Naive thymus-derived CD4-positive, alpha-beta T cell (primary cell): ENCODE measurements at places on chromosomes 13 and 19. TPM values are rescaled to one million over a fixed set of nuclear protein-coding genes. Genes with fewer than 3 reads are reported as not detected.

Gene RFPL4A
- not detected for total RNA-seq

Gene MUC16
- total RNA-seq, result 0.10 TPM

Gene ZNF835
- total RNA-seq, result 5.7 TPM

Gene CDX2
- not detected for total RNA-seq

GRCh38 chr13:106212386-106213010, 323.0 kb downstream of the EFNB2 start:
- H3K4me3 ChIP-seq, result no peak overlapping the region
- no peaks in the 10 kb centered on the region for H3K4me1 ChIP-seq

DNA sequence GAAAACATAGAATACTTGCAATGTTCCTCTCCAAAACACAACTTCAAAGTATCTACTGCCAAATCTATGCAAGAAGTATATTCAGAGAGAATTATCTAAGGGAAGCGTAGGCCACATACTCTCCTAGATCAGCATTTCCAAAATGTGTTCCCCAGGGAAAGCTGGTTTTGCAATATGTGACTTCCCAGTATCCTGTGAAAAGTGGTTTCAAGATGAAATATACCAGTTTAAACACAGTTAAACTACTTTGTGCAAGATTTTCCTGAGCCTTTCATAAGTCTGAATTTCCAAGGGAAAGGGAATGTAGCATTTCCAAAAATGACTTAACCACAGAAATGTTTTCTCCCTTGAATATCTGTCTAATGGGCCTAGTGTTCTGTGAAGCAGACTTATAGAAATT, 7.6 kb downstream of the STARD13 start:
- no peaks in the 10 kb centered on the region for H3K36me3 ChIP-seq
- no peak for DNase-seq
- no peak overlapping the region for H3K4me3 ChIP-seq

DNA sequence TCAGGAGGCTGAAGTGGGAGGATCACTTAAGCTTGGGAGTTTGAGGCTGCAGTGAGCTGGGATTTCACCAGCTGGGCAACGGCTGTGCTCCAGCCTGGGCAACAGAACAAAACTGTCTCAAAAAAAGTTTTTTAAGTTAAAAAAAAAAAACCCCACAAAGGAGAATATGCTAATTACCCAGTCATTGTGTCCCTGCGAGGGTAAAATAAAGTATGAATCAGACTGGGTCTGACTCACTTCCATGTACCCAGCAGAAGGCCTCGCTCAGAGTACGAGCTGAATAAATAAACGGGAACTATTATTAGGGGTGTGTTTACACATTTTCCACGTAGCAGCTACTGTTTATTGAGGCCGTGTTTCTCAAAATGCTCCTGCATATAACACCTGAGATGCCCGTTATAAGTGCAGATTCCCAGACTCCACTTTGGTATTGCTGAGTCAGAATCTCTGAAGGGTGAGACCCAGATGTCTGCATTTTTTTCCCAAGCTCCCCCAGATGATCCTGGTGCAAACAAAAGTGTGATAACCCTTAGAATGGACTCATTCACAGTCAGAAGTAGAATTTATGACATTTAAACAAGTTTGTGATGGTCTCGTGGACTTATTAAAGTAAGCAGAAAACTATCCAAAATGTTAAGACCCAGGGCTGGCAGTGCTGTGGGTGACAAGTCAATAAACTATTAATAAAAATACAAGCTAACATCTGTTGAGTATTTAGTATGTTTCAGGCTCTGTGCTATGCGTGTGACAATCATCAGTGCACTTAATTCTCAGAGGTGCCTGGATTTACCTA, 28.2 kb downstream of the KCNC3 start:
- no peak overlapping the region for H3K27ac ChIP-seq
- no peaks in the 10 kb centered on the region for H3K36me3 ChIP-seq
- H3K4me3 ChIP-seq, result no peak overlapping the region
- no peak for DNase-seq
- no peaks in the 10 kb centered on the region for H3K27me3 ChIP-seq
- no peaks in the 10 kb centered on the region for H3K4me1 ChIP-seq

- no peak for DNase-seq
- peaks cover 11% of the 10 kb centered on the region for H3K4me1 ChIP-seq
- no peak overlapping the region for H3K27ac ChIP-seq
- no peak overlapping the region for H3K4me3 ChIP-seq
- H3K27me3 ChIP-seq, result no peaks in the 10 kb centered on the region
These were observed 103.3 kb upstream of the MLNR start for GRCh38 chr13:49116873-49117272.

DNA sequence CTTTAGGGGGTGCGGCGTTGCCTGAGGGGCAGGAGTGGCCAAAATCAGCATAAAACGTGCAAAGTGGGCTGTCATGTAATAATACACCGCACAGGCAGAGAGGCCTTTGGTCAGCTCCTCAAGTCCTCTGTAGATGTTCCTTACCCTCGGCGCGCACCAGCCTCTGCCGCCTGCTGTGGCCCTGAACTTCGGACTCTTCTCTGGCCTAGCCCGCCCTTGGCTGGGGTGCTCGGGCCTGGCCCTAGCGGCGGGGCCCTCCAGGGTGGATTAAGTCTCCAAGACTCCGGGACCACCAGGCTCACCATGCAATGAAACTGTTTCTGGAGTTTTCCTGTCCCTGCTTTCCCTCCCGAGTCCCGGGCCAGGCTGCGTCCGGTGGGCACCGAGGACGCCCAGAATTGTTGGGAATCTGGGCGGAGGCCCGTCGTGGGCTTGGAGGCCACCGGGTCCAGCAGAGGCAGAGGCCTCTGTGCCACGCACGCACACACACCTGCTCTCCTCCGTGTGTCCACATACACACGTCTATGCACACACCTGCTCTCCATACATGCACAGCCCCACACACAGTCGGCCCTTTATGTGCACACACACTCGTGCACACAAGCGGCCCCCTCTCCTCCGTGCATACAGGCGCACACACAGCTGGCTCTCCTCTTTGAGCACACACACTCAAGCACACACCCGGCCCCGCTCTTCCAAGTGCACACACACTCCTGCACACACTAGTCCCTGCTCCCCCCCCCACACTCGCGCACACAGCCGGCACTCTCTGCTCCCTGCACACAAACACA, 1.5 kb upstream of the TFDP1 start:
- no peaks in the 10 kb centered on the region for H3K27me3 ChIP-seq
- no peaks in the 10 kb centered on the region for H3K36me3 ChIP-seq
- H3K4me1 ChIP-seq, result peaks cover 17% of the 10 kb centered on the region
- no peak for DNase-seq
- no peak overlapping the region for H3K4me3 ChIP-seq

- H3K27ac ChIP-seq, result no peak overlapping the region
- H3K27me3 ChIP-seq, result peaks cover 4% of the 10 kb centered on the region
- no peaks in the 10 kb centered on the region for H3K36me3 ChIP-seq
- H3K4me1 ChIP-seq, result no peaks in the 10 kb centered on the region
These were observed 5.0 kb upstream of the ANGPTL4 start for GRCh38 chr19:8358948-8359347.

DNA sequence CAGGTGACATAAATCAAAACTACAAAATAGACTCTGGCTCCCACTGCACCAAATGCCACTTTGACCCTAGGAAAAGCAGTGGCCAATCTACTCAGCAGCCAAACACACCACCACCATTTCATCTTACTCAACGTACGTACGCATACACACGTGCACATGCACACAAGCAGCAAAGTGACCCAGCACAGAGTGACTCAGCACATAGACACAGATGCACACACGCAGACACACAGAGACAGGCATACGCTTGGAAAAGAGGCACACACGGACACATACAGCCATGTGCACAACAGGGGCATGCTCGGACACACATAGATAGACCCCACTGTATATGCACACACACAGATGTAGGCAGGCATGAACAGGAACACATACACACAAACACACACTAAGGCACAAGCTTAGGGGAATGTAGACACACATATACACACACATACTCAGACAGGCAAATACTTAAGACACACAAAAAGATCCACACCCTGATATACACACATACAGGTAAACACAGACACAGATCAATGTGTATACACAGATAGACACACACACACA, 37.3 kb downstream of the PEPD start:
- DNase-seq, result no peak
- peaks cover 7% of the 10 kb centered on the region for H3K36me3 ChIP-seq
- H3K4me1 ChIP-seq, result no peaks in the 10 kb centered on the region
- no peaks in the 10 kb centered on the region for H3K27me3 ChIP-seq
- H3K4me3 ChIP-seq, result no peak overlapping the region
